Caki2 (cell line): ENCODE measurements at places on chromosomes 2 and 18. TPM values are rescaled to one million over a fixed set of nuclear protein-coding genes. Genes with fewer than 3 reads are reported as not detected.

Gene CFAP65
- total RNA-seq, result not detected in 2 replicates

Gene HDHD2
- total RNA-seq, result 2.2 and 2.3 TPM in 2 replicates

Gene SPC25
- 32.0 and 52.0 TPM in 2 replicates for total RNA-seq

Gene SULT1C4
- total RNA-seq, result 5.1 and 7.5 TPM in 2 replicates

- no peak for DNase-seq
Measured at GRCh38 chr2:37201208-37201607, 4.9 kb downstream of the CEBPZOS start.

- DNase-seq, result no peak
Measured at GRCh38 chr2:127598711-127599110, 47.2 kb upstream of the GPR17 start.

GRCh38 chr2:112791693-112792230, 7.5 kb upstream of the IL1A start:
- DNase-seq, result no peak

DNA sequence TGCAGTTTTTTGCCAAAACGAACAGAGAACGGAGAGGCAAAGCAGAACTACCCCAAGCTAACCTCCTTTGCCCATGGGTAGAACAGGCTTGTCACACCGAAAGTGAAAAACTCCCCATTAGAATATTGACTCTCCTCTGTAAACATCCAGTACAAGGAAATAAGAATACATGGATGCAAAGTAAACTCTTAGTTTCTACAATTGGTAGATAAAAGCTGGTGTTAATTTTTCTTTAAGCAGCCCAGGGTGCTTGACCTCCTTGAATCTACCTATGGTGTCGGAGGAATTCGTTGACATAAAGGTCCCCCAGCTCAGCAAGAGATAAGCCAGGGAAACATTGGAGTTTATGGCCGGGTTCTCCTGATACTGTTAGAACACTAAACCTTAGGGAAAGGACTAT, 48.4 kb upstream of the DSG1 start:
- no peak for DNase-seq

- no peak for DNase-seq
Measured at GRCh38 chr18:61860302-61860701, 32.5 kb downstream of the RNF152 start.

DNA sequence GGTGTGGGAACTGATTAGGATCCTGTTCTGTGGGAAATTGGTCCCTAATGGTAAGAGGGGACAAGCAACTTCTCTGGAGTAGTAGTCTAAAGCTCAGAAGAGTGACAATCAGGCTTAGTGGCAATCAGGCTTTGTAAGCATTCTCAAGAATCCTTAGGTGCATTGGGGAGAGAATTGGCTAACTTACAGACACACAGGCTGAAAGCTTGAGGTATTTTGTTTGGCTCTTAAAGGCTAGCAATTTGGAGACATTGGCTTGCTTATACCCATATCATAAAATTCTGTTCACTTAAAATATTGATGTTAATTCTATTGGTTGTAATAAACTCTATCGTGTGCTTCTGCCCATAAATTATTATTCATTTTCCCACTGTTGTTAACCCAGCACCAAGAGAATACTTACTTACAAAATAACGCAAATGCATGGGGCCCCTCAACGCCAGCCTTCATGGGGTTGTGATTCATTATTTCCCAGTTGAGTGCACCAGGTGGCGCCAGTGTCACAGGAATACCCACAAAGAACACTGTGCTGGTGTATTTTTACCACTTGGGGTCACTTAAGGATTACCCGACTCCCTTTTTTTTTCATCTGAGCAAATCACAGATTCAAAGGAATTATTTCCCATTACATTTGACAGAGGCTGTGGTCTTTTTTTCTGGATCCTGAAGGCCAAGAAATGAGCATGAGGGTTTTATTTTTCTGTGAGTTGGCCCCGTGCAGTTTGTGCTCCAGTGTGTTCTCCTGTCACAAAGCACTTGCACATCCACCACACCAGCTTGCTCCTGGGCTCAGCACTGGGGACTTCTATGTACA, 45.5 kb downstream of the DDX1 start:
- DNase-seq, result peak; percentile 59
